ENCODE measurements at places on chromosomes 2 and 18. TPM values are rescaled to one million over a fixed set of nuclear protein-coding genes. Genes with fewer than 3 reads are reported as not detected.

DNA sequence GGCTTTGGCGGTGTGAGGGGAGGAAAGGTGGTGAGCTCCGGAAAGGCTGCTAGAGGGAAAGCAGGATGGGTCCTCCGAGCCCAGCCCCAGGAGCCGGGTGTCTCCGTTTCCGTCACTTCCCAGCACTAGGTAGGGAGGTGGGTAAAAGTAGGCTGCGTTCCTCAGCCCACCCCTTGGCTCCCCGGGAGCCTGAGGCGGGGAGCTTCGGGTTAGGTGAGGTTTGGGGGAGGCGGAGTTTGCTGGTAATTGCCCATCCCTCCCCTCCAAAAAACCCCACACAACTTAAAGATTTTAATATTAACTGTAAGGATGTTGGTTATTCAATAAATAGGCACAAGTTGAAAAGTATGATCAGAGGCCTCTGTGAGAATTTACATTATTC, 552 bp upstream of the ATF2 start:
- no peak for DNase-seq

DNA sequence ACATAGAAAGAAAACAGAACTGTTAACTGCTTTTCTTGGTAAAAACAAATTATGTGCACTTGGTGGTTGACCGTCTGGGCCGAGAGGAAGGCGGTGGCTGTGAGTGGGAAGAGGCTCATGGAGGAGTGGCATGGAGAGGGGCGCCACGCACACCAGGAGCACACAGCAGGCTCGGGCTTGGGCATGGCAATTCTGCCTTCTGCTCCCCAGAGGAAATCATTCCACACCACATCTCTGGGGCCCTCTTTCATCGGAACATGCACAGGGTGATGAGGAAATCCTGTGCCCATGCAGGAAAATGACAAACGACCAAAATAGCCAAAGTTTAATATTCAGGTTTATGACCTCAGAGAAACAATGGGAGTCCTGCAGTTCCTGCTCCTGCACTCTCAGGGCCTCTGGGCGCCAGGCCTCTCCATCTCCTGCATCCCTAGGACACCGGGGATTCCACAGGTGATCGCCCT, 26.4 kb downstream of the WDFY1 start:
- DNase-seq: no peak

- DNase-seq: no peak
Observed at GRCh38 chr2:73203055-73203681, 794 bp downstream of the NOTO start.

DNA sequence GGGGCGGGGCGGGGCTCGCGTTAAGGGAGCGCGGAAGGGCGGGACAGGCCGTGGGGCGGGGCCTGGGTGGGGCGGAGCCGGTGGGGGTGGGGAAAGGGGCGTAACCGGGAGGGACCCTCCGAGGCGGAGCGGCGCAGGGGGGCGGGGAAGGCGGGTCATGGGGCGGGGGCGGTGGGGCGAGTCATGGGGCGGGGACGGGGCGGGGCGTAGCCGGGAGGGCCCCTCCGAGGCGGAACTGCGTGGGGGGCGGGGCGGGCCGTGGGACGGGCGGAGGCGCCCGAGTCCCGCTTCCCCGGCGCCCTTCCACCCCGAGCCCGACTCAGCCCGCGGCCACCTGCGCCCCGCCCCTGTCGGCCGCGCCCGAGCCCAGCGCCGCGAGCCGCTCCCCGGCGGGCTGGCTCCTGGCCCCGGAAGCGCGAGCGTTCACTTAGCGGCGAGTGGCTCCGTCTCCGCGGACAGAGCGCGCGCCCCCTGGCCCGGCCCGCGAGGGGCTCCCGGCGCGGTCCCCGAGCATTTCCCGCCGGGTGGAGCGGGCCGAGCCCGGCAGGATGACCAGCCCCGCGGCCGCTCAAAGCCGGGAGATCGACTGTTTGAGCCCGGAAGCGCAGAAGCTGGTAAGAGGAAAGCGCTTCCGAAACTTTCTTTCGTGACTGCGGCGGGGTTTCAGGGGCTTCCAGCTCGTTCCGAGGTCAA, 64.7 kb downstream of the LRRFIP1 start:
- DNase-seq: peak; percentile 95

GRCh38 chr18:76844144-76844543, 21.8 kb downstream of the ZNF236 start:
- no peak for DNase-seq

DNA sequence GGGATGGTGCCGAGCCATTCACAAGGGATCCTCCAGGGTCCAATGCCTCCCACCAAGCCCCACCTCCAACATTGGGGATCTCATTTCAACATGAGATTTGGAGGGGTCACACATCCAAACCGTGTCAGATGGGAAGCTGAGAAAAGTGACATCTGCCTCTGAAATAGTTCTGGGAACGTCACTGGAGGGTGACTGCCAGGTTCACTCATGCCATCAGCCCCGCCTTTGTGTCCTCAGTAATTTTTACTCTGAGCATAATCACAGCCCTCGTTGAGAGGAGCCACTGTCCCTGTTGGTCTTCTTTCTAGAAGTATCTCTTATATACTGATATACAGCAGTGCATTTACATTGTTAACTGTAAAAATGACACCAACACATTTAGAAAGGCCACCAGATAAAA, 67.4 kb downstream of the KLHL29 start:
- no peak for DNase-seq

DNA sequence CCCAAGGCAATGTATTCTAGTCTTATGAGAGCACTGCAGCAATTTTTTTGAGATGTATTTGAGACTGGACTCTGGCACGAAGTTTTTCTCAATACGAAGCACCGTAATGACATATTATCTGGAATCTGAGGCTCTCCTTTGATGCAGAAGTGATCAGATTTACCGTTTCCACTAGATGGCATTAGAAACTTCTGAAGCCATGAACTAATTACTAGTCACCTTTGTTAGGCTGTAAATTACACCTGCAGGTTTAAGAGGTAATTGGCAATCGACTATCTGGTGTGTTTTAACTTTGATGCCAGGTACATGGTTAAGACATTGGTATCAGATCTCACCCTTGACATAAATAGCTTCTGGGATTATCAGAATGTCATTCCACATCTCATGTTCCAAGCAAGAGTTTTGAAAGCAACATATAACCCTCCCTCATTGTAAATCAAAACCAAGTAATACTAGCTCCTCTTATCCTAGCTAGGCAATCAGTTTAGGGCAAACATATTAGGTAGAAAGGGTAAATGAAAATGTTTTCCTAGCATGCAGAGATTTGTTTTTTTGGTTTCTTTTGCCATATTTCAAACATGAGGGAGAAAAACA, 254.6 kb upstream of the SPRED2 start:
- no peak for DNase-seq

CNTNAP5 gene
- total RNA-seq: not detected

ABCG8 gene
- not detected for total RNA-seq

RFTN2 gene
- total RNA-seq: not detected

Data from activated CD8-positive, alpha-beta T cell treated with anti-CD3 and anti-CD28 coated beads for 36 hours (primary cell).